GM03348 (cell line): ENCODE measurements at places on chromosomes 1 and 21.

DNA sequence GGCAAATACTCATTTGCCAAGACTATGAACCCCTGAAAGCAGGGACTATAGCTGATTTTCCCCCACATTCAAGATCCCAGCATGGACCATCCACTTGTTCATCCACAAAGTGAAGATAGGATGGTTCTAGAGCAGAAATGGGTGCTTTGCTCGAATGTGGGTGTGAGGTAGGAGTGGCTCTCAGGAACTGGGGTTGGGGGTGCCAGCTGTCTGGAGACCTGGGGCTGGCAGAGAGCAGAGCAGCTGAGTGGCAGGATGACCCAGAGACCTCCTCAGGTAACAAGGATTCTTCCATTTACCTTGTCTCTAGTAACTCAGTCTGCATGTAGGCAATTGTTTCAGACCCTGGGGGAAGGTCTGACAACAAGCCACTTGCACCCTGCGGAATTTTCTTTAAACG lies 6.0 kb downstream of the S100A9 start:
- no peak for DNase-seq

DNA sequence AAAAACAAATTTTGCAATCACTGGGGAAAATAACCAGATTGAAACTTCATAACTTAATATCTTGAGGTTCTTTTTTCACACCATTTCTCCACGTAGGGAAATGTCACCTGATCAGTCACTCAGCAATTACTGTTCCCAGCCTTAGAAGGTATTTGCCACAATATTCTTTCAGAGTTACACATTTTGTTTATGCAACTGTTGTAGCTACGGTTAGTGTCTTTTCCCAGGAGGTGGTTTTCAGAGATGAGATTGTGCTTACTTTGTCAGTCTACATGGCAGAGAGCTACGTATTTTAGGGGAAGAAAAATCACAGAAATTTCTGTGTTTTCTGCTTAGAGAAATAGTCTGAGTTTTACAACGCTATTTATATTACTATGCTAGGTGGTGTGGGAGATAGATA lies 792.8 kb upstream of the B3GALT2 start:
- DNase-seq = no peak

DNA sequence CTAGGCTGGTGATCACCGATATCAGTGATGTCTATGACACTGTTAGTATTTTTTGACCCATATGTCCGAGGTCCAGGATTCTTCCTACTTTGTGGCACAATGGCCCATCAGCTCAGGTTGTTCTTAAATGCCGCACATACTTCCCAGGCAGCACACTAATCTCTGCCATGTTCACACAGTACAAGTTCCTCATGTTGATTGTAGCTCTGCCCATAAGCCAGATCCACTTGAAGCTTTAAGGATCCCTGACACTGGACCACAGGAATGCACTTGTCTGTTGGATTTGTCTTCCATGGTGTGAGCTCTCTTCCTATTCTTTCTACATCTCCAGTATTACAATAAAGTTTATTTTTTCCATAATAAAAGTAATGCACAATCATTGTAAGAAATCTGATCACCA lies 69.5 kb downstream of the DDX20 start:
- DNase-seq = no peak

GRCh38 chr21:43278766-43279577 lies 110.2 kb downstream of the CRYAA start:
- no peak for DNase-seq
